ENCODE measurements at places on chromosomes 7 and 10.

- no peak for DNase-seq
Observed at GRCh38 chr10:114061789-114062188, 18.1 kb downstream of the ADRB1 start.

DNA sequence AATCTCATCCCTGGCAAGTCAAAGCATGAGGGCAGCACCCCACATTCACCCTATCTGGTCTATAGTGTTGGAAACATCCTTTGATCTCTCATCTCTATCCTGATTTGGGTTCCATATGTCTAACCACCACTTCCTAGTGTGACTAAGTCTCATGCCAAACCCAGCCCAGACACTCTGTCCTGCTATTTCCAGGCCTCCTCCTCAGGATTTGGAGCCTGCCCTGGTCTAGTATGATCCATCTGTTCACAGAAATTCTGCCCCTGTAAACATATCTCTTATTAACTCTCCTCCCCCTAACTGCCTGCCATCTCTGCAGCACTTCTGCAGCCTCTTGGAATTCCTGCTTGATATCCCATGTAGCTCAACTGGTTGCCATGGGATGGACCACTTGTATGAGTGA is 320.9 kb upstream of the IMMP2L start:
- DNase-seq, result no peak

- no peak for DNase-seq
Observed at GRCh38 chr10:15719049-15719898, 448 bp downstream of the ITGA8 start.

DNA sequence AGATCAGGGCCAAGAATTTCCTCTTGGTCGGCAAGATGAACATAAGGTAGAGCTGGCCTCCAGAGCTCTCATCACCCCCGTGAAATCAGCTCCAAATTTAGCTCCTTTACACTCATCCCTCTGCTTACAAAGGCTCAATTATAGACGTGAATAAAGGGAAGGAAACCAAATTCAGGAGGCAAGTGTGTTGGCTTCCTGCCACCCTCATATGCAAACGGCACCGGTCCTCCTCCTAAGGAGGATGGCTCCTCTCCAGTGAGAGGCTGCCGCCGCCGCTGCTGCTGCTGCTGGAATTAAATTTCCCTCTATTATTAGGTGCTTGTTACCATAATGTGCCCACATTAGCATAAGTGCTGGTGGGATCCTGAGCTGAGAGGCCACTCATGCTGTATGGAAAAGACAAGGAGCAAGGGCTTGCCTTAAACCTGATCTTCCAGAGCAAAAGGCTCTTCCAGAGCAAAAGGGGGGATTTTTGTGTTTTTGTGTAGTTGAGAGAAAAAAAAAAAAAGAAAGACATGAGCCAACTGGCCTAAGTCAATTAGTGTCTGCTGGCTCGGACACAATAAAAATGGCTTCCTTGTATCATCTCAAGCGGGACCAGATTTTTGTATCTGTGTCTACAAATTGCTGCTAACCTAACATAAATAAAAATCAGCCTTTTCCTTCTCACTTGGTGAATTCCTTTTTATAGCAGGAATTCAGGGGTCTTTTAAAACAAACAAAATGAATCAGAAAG is 68.4 kb downstream of the CDHR3 start:
- DNase-seq, result no peak

Data from stimulated activated CD4-positive, alpha-beta T cell treated with anti-CD3 and anti-CD28 coated beads, TNF-alpha, amount 100 ng/mL, for 24 hours (primary cell).